ENCODE measurements at places on chromosomes 5 and 9.

- no peak for DNase-seq
These were observed 31.2 kb upstream of the ADRA1B start for GRCh38 chr5:159884917-159885620.

DNA sequence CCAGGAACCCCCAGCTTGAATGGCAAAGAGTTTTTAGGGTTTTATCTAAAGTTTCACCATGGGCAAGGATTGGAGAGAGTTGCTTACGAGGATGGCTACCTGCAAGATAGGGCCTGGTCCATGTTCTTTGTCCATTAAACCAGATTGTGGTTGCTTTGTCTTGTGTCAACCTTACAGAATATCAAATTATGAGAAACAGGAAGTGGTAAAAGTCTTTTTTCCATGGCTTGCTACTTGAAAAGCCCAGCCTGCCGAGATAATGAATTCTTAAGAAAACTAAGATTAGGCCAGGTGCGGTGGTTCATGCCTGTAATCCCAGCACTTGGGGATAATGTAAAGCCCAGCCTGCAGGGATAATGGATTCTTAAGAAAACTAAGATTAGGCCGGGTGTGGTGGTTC, 24.4 kb downstream of the ZNF474 start:
- no peak for DNase-seq

DNA sequence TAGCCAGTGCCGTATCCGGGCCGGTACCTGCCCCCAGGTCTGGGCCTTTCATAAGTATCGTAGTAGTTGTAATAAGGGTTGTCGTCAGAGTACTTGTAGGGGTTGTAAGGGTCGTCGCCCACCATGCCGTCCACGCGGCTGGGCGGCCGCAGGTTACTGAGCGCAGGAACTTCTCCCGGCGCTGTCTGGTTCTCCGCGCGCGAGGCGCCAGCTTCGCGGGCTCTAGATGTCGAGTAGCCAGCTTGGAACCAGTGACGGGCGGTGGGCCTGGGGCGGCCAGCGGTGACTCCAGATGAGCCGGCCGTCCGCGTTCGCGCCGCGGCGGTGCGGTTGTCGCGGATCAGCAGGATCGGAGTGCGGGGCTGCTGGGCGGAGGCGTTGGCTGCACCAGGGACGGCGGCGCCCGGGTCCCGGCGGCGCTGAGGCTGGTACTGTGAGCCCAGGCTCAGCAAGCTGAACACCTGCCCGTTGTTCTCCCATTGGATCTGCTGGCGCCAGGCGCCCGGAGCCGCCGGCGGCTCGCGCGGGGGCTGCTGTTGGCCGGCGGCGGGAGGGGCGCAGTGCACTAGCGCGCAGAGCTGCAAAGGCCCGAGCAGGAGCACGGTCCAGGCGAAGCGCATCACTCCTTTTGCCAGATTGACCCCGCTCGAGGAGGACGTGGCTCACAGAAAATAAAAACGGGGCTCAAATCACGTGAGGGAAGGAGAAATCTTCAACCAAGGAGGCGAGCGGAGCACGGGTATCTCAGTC, 518 bp downstream of the LOX start:
- DNase-seq = no peak

DNA sequence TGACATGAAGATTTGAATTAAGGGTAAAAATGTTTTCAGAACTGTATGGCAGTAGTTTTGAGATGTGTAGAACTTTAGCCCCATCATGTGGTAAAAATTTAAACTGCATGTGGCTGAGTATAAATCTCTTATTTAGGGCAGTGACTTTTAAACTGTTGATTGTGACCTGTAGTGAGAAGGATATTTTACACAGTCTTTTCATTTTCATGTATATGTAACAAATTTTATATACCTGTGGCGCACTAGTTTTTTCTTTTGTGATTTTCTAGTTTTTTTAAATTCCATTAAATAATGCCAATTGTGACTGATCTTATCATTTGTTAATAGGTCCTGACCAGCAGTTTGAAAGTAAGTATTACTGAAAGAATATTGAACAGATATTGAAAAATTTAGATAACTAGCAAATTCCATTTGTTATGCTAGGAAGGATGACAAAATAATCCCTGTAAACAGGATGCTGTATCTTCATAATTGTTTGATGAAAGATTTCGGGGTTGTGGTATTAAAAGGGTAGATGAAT, 47.2 kb downstream of the GPBP1 start:
- DNase-seq = no peak

DNA sequence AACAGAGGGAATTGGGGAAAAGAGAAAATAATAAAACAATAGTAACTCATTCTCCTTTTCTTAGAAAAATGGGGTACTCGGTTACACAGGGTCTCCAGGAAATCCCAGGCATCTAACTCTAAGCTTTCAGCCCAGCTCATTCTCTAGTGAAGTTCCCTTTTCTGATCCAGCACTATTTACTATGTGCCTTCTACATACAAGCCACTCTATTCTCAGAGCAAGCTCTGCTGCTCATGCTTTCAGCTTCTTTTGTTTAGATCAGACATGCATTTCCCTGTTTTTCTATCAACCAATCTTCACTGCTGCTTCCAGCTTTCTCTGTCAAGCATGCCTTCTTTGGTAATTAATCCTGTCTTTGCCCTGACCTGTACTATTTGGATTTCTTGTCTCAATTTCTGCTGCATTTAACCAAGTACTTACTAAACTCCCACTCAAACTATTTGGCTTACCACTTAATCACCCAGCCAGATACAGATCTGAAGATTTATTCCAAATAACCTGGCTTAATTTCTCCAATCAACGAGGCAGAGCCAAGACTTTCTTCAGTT, 25.3 kb downstream of the OSMR start:
- no peak for DNase-seq

- DNase-seq = peak; percentile 32
These were observed 17.5 kb upstream of the MSMP start for GRCh38 chr9:35771534-35771933.

DNA sequence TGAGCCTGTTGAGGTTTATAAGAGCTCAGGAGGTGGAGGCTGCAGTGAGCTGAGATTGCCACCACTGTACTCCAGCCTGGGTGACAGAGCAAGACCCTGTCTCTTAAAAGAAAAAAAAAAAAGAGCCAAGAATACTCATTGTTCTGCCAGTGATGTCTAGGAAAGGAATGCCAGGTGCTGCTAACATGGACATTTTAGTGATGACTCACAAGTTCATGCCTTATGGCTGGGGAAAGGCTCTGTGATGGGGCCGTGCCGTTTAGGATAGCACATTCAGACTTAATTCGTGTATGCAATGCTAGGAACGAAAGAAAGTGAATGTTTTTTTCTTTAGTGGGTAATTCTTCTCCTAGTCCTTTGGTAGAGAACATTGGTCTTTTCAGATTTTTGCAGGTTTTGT, 134.2 kb downstream of the ARHGAP26 start:
- DNase-seq = no peak

DNA sequence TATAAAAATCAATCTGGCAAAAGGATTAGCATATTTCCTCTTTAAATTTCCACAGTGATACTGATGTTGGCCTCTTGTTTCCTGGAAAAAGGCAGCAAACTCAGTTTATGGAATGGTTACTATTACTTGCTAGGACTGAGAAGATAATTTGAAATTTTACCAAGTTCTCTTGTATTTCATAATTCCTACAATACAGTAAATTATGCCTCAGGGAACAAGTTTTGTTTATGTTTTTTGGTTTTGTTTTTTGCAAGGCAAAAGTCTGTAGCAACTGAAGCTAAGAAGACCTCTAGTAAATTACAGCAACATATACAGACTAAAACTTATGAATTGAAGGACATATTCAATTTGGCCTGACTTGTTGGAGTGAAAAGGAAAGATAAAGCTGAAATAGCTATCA, 30.2 kb upstream of the SLCO6A1 start:
- DNase-seq = no peak

DNA sequence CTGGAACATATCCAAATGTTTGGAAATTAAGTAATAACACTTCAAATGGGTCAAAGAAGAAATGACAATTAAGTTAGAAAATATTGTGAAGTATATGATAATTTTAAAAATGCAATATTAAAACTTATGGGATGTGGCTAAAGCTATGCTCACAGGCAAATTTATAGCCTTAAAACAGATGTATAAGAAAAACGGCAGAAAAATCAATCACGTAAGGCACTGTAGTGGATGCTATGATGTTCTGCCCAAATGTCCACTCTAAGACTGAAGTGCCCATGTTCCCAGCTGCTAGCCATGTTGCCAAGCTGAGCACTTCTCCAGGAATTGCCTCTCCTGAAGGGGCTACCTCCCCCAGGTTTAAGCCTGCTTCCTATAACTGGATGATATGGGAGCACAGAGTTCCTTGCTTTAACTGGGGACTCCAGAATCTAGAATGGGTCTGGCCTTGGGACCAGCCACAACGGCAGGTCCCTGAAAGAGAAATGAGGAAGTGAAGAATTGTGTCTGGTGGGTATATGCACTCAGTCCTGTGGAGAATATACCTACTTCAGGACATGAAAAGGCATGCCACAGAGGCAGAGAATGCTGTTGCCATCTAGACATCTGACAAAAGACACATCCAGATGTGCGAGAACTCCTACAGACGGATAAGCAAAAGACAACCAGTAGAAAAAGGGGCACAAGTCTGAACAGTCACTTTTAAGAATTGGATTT, 78.2 kb upstream of the RXRA start:
- no peak for DNase-seq

- no peak for DNase-seq
These were observed 37.3 kb downstream of the IPPK start for GRCh38 chr9:92632641-92633040.

GRCh38 chr5:177312649-177313181, 1.0 kb upstream of the MXD3 start:
- no peak for DNase-seq

DNA sequence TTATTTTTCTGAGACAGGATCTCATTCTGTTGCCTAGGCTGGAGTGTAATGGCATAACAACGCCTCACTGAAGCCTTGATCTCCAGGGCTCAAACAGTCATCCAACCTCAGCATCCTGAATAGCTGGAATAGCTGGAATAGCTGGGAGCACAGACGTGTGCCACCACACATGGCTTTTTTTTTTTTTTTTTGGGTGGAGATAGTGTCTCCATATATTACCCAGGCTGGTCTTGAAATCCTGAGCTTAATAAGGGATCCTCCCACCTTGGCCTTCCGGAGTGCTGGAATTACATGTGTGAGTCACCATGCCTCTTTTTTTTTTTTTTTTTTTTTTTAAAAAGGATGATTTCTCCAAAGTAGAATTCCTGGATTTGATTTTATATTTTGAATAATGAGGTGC, 60.7 kb downstream of the NSD1 start:
- no peak for DNase-seq

DNA sequence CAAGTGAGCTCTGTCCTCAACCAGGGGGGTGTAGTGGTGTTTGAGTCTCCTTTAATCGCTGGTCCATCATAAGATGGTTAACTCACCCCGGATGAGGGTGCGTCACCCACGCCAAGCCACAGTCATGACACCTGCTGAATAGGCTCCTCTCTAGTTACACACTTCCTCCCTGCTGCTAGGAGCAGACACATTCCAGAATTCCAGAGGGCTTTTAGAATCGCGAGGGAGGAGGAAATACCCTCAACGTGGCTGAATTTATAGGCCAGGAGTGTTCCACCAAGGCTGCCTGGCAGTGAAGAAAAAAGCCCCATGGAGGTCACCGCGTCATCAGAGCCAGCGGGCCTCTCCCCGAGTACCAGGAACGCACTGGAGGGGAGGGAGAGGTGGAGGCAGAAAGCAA, 5.1 kb downstream of the GLRX start:
- DNase-seq = no peak

DNA sequence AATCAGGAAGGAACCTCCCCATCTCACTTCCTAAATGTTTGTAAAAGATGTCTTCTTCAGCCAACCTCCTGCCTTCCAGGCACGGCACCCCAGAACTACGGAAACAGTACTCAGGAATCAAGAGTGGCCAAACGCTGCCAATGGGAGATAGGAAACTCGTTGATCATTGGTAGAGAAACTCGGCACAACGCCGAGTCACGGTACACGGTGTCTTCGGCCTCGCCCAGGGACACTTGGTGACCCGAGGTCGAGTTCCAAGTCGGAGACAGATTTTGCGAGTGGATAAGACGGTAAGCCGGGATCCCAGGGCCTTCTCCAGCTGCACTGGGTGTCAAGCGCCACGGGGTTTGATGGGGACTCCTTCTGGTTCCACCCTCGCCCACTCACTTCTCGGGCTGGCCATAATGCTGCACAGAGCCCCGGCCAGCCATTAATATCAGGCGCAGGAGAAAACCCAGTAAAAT, 343 bp downstream of the KIAA0825 start:
- DNase-seq = peak; percentile 75

DNA sequence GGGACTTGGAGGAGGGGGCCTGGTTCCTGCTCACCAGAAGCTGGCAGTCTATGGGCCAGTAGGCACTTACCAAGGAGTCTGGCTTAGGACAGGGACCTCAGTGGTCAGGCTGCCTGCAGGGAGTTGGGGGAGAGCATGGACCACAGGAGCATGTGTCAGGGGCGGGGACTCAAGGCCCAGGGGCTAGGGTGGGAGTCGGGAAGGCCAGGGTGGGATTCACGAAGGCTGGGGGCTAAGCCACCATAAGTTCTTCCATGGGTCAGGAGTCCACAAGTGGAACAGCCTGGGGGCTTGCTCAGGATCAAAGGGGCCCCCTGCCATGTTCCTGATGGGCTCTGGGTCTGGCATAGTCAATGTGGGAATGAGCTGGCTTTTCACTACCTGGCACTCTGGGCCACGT, 11.5 kb upstream of the SLC25A48 start:
- no peak for DNase-seq

GRCh38 chr5:123721675-123722276, 209.8 kb downstream of the CSNK1G3 start:
- no peak for DNase-seq

- DNase-seq = no peak
These were observed 60.2 kb upstream of the SLC2A8 start for GRCh38 chr9:127336506-127337352.

GRCh38 chr9:123834218-123834888, 95.6 kb downstream of the DENND1A start:
- DNase-seq = no peak

- DNase-seq = no peak
These were observed 242.9 kb downstream of the CSNK1G3 start for GRCh38 chr5:123754908-123755307.

- DNase-seq = no peak
These were observed 31.4 kb downstream of the AHRR start for GRCh38 chr5:352639-353611.

GRCh38 chr9:84893419-84894128, 224.0 kb downstream of the NTRK2 start:
- DNase-seq = no peak

DNA sequence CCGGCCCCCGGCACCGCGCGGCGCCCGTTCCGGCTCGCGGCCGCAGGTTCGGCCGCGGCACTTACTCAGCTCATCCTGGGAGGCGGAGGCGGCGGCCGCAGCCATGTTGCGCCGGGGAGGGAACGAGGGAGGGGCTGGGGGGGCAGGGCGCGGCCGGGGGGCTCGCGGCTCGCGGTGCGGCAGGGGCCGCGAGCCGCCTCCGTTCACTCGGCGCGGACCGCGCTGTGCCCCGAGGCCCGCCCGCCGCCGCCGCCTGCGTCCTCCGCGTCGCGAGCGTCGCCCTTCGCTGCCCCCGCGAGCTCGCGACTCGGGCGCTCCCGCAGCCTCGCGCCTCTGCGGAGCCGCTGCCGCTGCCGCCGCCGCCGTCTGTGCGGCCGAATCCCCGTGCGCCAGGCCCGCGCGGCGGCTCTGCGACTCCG, 735 bp downstream of the ECPAS start:
- no peak for DNase-seq

- no peak for DNase-seq
These were observed 227.3 kb downstream of the FANCC start for GRCh38 chr9:95090023-95090791.
